ENCODE measurements at places on chromosomes 6 and 20.

GRCh38 chr20:59810449-59811187 is 122.8 kb downstream of the SYCP2 start:
- DNase-seq: no peak

DNA sequence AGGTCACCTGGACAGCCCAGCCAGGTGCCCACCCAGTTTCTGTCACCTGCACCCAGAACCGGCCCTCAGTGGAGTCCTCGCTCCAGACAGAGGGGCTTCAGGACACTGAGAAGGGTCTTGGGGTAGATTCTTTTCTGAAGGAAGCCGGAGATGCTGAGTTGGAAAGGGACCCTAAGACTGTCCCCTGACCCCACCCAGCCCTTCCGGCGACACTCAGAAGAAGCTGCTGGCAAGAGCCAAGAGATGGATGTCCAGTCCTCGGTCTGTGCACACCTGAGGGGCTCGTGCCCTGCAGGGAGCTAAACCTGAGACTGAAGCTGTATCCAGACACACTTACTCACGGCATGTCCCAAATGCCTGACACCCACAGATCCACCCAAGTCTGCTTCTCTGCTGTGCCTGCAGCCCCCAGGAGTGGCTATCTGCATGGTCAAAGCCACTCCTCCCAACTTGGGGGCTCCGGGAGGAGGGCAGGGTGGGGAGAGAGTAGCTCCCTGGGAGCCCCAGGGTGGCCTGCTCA is 20.2 kb downstream of the NTSR1 start:
- DNase-seq: no peak

GRCh38 chr20:1557605-1558004 is at the start of gene SIRPD:
SIRPD (minus strand) TSS chr20:1557705; CDS start chr20:1557653, 52 bp downstream.
- no peak for DNase-seq

GRCh38 chr6:878179-878578 is 185.2 kb upstream of the EXOC2 start:
- DNase-seq: no peak

GRCh38 chr20:47276851-47277534 is 79.5 kb downstream of the ZMYND8 start:
- DNase-seq: no peak

- peak; percentile 24 for DNase-seq
These were observed 267.9 kb upstream of the PLN start for GRCh38 chr6:118280210-118280609.

DNA sequence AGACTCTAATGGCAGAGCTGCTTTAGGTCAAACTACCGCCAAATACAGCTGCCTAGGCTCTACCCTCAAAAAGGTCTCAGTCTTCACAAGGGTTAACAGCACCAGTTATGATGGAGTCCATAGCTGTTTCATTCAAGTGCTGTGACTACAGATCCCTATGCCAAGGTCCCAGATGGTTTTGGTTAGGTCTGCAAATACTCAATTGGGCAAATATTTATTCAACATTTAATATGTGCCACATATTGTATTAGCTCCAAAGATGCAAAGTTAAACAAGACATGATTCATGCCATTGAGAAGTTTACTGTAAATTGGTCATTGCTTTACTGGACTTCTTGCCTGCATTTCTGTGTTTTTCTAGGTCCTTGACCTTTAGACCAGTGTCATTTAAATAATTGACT is 55.8 kb upstream of the TFAP2D start:
- no peak for DNase-seq

DNA sequence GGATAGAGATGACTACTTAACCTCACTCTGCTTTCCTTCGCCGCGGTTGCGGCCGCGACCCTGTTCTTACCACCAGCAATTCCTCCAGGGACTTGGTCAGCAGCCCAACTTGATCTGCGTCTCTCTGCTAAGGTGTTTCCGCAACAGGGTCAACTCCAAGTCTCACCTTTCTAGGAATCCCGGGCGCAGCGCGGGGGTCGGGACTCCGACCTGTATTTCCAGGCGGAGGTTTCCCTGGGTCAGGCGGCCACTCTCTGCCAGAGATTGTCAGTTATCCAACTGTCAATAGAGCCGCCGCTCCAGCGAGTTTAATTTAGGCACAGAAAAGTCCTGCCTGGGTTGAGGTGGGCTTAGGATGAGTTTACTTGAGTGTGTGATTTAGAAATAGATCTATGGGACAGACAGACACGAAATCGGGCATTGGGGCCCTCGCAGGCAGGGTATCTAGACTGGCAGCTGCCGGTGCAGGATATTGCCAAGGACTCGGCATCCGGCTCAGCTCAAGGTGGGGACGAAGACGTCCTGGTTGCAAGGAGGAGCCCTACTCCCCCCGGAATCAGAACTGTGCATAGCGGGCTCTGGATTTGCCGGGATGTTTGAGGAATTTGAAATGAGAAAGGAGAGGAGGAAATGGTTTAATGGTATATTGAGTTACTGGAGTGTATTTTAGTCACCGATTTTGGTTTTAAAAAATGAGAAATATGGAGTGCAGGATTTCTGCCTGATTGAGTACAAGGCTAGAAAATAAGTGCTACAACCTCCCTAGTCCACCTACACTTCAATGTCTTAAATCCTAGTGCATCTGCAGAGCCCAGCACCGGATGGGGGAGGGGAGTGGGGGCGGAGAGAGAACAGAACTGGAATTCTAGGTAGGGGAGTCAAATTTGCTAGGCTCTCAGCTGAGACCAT is 23.7 kb downstream of the POM121L2 start:
- DNase-seq: no peak

GRCh38 chr6:94955156-94955555 is 622.2 kb upstream of the MANEA start:
- DNase-seq: no peak

DNA sequence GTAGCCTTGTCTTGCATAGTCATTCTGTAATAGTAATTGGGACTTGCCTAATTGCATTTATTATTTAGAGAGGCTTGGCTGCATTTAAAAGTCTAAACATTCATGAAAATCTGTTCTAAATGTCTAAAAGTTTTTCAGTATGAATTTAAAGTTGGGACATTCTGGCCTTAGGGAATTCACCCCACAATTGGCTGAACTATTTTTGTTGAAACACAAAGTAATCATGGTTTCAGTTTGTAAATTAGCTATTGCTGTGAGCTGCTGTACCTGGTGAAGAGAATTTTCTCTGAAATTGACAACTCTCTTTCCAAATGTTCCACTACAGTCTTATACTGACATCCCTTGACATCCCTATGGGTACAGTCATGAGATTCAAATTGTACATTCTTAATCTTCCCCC is 253.0 kb downstream of the FARS2 start:
- DNase-seq: no peak

DNA sequence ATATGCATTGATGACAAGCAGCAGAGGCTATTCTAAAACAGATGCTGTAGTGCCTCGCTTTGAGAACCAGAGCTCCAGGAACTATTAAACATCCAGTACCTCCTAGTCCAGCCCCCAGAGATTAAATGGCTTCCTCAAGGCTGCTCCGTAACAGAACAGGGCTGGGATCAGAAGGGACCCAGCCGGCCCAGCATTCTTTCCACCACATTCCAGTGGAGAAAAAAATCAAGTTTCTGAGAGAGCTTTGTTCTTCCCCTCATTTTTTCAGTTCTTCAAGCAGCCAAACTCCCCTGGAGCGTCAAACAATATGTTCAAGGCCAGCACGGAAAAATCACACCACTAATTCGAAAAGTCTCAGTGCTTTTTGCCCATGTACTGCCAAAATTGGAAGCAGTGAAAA is 5.8 kb upstream of the STMND1 start:
- DNase-seq: no peak

DNA sequence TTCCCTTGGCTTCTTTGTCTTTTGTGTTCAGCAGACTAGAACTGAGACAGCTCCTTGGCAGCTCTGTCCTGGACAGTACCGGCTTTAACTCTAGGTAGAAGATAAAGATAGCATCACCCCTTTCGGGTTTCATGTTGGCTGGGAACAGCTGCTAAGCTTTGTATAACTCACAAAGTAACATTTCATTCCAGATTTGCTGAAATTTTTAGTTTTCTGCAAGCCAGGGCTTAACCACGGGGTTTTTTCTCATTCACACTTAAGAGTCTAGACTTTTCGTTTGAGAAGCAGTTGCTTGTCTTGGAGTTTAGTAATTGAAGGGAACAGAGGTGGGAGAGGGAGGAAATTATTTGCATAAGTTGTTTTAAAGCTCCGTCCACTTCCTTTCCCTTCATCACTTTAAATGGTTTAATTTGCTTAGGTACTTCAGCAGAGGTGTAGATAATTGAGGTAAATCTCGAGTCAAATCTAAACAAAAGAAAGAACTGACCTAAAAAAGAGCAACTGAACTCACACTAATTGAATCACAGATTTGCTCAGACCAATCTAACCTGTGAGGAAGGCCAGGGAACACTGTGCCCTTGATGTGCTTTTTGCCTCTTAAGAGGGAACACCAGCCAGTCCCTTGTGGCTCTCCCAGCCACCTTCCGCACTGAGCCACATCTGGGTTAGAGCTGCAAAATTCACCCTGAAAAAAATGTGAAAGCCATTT is 48.3 kb downstream of the RREB1 start:
- no peak for DNase-seq

DNA sequence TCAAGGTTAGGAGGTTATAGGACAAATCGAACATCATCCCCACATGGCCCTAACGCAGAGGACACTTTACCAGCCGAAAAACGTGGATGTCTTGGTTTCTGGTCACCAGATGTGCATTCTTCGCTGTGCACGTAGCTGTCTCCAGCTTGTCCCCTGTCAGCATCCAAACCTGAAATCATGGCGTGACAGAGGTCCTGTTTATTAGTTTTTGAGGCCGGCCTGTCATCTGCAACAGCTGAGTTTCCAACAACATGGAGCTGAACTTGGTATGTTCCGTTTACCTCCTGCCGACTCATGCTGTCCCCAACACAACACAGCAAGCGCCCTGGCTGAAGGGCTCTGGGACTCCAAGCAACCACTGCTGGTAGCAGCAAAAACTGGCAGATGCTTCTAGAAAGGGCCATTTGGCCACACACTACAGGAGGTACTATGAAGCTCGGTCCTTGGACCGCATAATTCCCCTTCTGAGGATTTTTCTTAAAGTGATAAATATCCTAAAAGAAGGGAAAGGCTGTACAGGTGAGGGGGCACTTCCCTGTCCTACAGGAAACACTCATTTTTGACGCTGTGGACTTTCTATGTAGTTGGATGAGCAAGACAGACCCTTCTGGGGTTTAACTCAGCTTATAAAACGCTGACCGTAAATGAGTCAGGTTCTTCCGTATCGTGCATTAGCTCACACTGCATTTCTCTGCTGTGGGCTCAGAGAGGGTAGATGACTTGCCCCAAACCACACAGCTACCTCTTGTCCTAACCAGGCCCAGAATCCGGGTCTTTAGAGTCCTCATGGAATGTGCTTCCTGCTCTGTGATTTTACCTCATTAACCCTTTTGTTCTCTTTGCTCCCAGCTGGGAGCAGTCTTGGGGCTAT is 79.7 kb upstream of the NFATC2 start:
- no peak for DNase-seq

GRCh38 chr6:154763650-154764049 is 30.4 kb downstream of the SCAF8 start:
- DNase-seq: no peak

GRCh38 chr20:41348430-41349172 is 8.0 kb downstream of the LPIN3 start:
- no peak for DNase-seq

GRCh38 chr6:53162606-53163005 is 14.0 kb upstream of the GCM1 start:
- no peak for DNase-seq

DNA sequence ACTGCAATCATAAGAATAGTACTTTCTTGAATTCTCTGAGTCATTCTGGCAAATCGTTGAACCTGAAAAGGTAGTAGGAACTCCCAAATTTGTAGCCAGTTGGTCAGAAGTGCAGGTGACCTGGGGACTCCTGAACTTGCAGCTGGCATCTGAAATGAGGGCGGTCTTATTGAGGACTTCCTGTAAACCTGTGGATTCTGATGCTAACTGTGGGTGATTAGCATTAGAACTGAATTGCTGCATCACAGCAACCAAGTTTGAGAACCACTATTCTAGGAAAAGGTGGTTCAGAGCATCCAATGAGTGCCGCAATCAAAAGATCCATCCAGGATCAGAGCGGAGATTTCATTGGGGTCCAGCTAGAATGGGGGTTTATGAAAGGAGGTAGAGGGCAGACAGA is 50.2 kb upstream of the UTRN start:
- no peak for DNase-seq

GRCh38 chr6:143783077-143783476 is 60.1 kb upstream of the LTV1 start:
- DNase-seq: no peak

DNA sequence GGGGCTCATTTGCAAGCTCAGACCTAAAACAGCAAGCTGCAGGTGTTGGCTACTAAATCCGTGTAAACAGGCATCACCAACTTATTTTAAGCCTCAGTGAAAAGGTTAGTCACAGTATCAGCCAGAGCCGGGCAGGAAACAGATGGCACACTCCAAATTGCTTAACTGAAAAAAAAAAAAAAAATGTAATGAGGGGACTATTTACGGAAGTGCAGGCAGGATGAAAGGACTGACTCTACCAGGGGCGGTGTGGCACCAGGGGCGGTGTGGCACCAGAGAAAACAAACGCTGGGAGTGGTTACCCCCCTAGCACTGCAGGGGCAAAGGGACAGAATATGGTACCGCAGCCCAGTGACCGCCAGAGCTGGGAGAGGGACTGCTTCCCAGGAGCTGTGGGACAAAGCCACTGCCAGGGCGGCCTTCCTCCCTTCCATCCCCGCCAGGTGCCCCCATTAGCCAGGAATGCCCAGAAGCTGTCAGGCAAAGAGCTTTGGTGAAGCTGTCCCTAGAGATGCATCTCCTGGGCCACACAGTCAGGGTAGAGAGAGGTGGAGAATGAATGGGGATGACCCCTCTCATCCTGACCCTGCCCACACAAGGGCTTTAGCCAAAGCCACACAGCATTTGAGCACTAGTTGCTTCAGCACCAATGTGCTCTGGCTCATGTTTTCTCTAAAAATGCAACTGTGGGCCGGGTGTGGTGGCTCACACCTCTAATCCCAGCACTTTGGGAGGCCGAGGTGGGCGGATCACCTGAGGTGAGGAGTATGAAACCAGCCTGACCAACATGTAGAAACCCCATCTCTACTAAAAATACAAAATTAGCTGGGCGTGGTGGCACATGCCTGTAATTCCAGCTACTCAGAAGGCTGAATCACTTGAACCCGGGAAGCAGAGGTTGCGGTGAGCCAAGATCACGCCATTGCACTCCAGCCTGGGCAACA is 39.6 kb upstream of the GFOD1 start:
- peak; percentile 70 for DNase-seq

Data from HT1080 (cell line).